ENCODE measurements at places on chromosomes 13 and 19. TPM values are rescaled to one million over a fixed set of nuclear protein-coding genes. Genes with fewer than 3 reads are reported as not detected.

- DNase-seq = peak; percentile 77
Measured at GRCh38 chr13:26867451-26868091, 107.0 kb upstream of the GPR12 start.

- DNase-seq = no peak
Measured at GRCh38 chr13:37369616-37370015, 229.0 kb downstream of the POSTN start.

DNA sequence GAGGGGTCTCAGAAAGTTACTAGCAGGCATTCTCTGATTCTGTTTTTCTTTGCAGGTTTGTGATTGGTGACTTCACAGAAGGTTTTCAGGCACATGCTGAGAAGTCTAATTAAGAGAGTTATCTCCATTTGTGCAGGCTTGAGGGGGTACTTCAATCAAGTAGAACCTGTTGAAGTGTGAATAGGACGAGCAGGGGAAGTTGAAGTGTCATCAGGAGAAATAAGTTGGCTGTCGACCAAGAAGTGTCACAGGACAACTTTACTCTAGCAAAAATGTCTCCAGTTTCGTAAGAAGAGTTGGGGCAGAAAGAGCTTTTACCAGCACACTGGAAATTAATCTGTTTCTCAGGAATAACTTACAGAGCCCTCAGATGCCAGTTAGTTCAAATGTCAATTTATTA, 576.5 kb upstream of the SLITRK5 start:
- no peak for DNase-seq

GRCh38 chr13:26621731-26622401, 64.4 kb downstream of the WASF3 start:
- no peak for DNase-seq

GRCh38 chr19:30390356-30390988, 18.3 kb downstream of the ZNF536 start:
- DNase-seq = no peak

- DNase-seq = no peak
Measured at GRCh38 chr13:61774903-61775302, 359.3 kb upstream of the PCDH20 start.

DNA sequence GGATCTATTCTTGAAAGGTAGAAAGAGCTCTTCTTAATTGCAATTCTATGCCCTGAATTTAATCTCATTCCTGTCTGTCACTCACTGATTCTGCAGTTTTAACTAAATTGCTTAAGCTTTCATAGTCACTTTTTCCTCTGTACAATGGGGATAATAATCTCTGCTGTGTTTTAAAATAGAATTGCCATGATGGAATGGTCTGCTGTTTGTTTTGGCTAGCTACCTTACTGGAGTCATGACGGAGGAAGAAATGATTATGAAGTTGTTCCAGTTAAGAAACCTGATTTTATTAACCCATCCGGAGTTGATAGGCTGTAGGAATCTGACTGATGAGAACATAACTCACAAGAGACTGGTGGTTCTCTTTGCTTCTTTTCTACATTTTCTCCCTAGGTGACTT, 54.9 kb upstream of the ITM2B start:
- no peak for DNase-seq

DNA sequence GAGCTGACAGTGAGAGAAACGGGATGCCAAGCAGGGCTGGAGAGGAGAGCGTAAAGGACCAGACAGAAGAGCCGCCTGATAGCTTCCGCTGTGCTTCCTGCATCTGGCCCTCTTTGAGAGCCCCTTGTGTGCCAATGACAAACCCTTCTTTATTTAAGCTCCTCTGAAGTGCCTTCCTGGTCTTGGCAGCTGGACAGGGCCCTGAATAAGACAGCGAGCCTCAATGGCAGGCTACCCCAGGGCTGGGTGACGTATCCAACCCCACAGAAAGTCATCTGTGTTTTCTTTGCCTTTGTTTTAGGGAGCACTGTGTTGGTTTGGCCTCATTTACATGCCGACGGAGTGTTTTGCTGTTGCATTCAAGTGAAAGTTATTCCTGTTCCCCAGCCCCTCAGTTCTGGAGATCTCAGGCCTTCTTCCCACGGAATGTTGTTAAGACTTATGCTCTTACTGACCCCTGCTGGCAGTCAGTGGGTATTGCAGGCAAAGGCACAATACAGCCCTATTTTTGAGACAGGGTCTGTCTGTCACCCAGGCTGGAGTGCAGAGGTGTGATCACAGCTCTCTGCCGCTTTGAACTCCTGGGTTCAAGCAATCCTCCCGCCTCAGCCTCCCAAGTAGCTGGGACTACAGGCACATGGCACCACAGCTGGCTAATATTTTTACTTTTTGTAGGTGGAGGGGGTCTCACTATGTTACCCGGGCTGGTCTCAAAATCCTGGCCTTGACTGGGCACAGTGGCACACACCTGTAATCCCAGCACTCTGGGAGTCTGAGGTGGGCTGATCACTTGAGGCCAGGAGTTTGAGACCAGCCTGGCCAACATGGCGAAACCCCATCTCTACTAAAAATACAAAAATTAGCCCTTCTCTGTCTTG, 16.8 kb downstream of the CCL25 start:
- peak; percentile 61 for DNase-seq

DNA sequence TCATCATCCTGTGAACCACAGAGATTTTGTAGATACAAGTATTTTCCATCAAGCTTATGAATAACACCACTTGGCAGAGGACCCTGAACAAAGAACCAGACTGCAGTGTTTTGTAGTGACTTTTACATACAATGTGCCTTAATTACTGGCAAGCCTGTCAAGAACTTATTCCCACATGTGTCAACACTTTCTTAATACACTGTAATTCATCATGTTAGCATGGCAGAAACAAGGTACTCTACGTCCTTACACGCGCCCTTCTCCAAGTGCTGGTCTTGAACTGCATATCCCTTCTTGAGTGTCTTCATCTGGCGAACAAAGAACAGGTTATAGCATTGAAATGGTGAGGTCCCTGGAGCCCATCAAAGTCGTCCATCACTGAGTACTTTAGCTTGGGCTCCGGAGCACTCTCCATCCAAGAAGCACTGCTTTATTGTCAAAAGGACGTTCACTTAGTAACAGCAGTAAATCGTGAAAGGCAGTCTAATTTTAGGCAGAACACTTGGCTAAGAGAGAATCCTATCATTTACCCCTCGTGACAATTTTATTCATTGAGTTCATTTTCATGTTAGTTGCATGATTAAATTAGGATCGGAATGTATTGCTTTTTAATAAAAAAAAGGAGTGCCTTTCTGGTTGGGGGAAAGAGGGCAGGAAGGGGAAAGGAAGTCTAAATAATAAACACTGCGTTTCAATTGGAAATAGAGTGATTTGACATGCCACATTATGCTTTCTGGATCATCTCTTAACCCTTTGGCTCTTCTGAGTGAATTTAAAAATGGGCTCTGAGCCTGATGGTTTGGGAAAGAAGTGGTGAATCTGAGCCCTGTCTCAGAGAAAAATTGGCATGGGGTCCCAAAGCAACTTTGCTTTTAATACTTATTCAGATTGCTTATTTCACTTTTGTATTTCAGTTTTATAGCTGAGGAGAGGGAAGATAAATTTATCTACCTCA, 376.1 kb downstream of the DLEU7 start:
- no peak for DNase-seq

DNA sequence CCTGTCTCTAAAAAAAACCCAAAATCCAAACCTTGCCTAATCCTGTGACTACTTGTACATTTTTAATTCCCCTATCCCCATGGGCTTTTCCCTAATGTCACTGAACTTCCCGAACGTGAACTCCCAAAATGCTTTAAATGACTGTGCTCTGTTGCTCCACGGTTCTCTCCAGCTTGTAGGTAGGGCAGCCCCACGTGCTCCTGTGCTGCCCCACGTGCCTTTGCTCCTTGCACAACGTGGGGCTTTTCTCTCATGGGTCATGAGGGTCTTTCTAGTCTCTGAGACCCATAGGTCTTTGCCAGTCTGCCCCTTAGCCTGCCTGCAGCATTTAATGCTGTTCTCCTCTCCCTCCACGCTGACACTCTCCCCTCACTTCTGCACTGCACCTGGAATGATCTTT, 122.0 kb downstream of the SHISA2 start:
- no peak for DNase-seq

DNA sequence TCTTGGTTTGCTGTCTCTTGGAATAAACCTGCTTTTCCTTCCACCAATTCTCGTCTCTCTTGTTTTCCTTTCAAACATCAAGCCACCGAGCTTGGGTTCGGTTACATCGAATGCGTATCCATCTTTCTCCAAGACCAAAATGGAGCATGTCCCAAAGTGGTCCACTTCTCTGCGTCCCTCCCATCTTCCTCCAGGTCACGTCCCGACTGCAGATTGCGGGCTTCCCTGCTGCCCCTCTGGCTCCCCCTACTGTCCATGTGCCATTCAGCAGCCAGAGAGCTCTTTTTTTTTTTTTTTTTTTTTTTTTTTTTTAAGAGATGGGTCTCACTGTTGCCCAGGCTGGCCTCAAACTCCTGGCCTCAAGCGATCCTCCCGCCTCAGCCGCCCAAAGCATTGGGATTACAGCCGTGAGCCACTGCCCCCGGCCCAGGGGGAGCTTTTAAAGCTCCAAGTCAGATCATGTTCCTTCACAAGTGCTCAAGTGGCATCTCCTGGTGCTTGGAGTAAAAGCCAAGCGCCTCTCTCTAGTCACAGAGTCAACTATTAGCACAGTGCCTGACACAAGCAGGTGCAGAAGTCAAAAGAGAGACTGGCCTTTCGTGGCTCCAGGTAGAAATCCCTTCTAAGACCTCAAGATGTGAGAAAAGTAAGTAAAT, 10.0 kb downstream of the COL5A3 start:
- DNase-seq = peak; percentile 89

C19orf47 gene
- 28.9 TPM for total RNA-seq

DNA sequence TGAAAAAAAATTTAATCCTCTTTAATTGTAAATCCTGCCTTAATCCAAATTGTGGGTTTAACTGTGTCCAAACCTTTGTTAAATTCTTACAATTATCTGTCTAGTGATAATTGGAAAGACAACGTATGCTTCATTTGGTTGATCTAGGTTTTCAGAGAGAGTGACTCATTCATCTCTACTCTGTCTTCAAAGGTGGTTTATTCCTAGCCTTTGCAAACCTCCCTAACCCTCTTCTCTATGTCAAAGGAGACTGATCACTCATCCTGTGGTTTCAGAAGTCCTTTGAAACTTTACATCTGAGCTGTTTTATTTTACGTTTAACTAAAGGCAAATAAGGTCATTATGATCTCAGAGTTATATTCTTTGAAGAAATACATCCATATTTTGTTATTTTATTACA, 8.8 kb upstream of the OXGR1 start:
- no peak for DNase-seq

- no peak for DNase-seq
Measured at GRCh38 chr13:48873081-48873480, 102.6 kb upstream of the FNDC3A start.

GRCh38 chr19:13023656-13024055, 28.4 kb downstream of the NFIX start:
- DNase-seq = no peak

C13orf46 gene
- total RNA-seq = 0.61 TPM

DNA sequence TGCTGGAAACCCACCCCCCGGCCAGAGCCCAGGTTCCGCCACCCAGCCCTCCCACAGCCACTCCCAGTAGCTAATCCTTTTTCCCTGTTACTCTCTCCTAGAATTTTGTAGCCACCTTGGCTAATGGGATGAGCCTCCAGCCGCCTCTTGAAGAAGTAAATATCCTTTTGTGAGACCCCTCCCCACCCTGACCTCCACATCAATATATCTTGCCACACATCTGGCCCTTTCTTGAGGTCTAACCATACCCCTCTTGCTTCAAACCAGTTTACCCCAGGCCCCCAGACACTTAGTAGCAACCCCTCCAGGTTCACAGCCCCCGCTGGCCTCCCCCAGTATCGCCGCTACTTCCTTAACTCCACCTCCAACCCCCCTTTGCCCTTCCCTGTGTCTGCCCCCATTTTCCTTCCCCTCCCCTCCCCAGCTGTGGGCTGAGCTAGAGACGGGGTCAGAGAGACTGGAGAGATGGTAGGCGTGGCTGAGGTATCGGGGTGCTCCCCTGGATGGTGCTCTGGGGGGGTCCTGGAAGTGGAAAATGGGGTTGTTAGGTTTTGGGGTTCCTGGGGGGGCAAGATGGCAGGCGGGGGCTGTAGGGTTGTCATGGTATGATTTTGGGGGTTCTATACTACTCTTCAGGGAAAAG, 2.8 kb downstream of the PRMT1 start:
- DNase-seq = no peak

MBD3L2 gene
- total RNA-seq = not detected

ZNF541 gene
- total RNA-seq = not detected

- peak; percentile 94 for DNase-seq
Measured at GRCh38 chr19:18388100-18388959, 2.4 kb downstream of the GDF15 start.

DNA sequence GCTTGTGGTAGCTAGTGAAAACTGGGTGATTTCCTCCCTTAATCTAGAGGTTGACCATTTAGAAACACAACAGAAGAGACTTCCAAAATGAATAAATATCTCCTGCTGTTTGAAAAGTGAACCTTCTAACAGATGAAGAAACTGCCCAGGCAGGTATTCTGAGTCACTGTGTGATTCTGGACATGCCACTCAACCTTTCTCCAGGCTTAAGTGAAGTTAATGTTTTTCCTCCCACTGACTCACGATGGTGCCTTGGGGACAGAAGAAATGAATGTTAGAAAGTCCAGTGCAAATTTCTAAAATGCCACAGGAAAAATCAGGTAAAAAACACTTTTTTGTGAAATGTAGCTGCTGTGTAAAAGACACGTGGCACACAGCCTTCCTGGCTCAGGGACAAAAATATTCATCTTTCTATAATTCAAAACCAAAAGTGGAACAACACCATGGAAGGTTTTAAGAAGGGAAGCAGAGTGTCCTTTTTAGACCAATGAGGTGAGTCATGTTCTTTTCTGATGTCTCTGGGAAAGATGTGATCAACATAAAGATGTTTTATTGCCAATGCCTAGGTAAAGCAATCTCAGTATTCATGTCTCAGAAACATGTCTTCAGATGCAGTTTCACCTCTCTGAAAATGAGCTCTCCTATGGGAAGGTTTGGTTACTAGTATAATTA, 9.1 kb downstream of the UBE2L5 start:
- no peak for DNase-seq

DNA sequence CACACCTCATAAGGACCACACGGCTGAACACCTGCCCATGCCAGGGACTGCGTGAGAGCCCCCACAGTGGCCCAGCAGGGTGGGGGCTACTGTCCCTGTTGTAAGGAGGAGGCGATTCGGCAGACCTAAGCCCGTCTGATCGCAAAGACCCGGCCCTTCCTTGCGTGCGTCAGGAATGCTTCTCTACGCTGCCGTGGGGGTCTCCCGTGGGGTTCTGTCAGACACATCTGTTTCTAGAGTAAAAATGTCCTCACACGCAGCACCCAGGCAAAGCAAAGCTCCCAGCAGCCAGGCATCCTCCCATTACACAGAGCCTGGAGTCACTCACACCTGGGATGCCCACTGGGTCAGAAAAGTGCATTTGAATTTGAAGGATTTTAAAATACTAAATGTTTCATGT, 147.7 kb upstream of the SOX1 start:
- DNase-seq = no peak

GRCh38 chr19:54207983-54208783, 7.5 kb downstream of the RPS9 start:
- peak; percentile 76 for DNase-seq

DNA sequence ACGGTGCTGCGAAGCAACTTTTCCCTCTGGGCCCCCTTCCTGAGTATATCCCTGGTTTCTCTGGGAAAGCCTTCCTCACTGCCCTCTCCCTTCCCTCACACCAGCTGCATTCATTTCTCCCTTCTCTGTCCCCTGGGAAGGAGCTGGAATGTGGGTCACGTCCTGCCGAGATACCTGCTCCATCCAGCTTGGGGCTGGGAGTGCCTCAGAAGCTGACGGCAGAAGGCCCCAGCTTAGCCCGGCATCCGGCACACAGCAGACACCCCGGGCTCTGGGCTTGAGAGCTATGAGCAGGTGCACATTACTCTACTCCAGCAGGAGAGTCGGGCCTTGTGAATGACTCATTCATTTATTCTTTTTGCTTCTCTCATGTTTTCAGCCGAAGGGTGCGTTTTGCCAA, 170.6 kb downstream of the TEX29 start:
- DNase-seq = no peak

Measured in activated CD4-positive, alpha-beta T cell treated with anti-CD3 and anti-CD28 coated beads, Interleukin-2, amount 10 ng/mL, durations not matched to agents 24 days and 14 days (primary cell).